ENCODE measurements at places on chromosomes 16 and 17.

GRCh38 chr17:32286518-32286900 lies 20.9 kb downstream of the RHBDL3 start:
- no peak for DNase-seq

GRCh38 chr16:67459066-67459860 lies 21.7 kb downstream of the ATP6V0D1 start:
- DNase-seq: no peak

DNA sequence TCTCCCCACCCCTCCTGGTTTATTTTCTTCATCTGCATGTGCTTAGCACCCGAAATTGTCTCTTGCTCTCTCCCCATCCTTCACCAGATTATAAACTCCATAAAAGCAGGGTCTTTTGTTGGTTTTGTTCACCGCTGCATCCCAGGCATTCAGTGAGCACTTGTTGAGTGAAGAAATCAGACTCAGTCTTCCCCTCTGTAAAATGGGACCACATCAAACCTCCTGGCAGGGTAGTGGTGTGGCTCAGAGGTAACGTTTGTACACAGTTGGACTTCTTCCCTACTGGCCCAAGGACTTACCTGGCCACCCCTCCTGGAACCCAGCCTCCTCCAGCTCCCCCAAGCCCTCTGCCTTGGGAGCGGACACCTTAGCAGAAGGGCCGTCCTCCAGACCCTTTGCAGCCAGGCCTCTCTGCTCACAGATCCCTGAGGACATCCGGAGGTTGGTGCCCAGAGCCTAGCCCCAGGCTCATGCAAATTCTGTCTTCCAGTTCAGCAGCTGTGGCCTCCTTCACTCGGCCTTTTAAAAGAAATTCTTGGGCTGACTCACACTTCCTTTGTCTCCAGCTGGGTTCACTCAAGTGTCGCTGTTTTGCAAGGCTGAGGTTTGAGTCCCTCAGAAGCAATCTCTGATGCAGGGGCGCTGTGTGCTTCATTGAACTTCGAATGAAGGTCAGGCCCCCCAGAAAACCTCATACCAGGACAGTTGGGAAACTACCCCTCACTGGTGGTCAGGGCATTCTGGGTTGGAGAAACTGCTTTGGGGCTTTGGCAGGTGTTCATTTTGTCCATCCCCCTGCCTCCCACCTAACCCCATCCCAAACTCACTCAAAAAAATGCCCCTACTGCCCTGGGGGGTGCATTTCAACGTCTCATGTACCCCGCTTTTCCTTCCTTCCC lies 16.8 kb upstream of the RMI2 start:
- DNase-seq: peak; percentile 14

GRCh38 chr16:58211245-58211644 lies 13.3 kb upstream of the CSNK2A2 start:
- DNase-seq: no peak

GRCh38 chr17:2212400-2212981 lies 91.1 kb downstream of the SMG6 start:
- DNase-seq: no peak

DNA sequence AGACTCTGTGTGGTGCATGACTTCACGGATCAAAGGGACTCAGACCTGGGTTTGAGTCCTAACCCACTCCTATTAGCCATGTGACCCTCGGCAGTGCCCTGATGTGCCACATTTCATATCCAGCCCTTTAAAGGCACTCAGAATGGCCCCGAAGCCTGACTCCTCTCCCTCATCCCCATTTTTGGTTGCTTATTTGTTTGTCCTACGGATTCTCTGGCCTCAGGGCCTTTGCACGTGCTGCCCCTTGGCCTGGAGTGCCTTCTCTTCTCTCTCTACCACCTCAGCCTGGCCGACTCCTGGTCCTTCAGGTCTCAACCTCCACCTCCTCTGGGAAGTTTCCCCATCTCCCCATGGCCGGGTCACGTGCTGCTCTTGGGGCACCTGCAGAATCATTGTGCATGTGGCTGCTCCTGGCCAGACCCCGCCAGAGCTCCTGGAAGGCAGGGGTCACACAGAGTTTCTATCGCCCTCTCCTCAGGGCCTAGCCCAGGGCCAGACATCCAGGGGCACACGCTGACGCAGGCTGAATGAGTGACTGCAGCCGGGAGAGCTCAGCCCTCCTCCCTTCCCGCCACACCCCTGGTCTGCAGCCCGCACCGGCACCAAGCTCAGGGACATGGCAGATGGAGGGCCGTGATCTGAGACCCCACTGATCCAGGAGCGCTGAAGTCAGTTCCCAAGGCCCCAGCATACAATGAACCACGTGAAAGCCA lies 22.0 kb upstream of the CIBAR2 start:
- no peak for DNase-seq

DNA sequence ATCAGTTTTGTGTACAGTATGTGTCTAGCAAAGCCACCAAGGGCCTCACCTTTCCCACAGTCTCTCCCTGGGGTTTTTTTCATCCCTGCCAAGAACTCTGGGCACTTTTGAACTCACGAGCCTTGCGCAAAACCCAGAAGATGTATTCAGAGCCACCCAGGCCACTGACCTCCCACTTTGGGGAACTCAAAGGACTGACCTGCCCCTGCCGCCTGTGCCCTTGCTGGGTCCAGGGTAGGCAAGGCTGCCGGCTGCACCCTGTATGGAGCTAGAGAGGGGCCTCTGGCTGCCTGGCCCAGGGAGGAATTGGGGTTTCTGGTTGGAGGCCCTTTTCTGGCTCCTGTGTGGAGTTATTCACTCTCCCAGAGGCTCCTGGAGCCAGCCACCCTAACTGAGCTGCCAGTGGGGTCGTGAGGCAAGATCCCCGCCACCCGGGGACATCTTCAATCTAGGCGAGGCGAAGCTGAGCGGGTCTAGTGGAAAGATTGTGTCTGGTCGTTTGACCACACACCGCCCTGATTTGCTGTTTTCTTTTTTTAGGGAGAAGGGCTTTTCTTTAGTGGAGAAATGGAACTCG lies 1.9 kb downstream of the CDK5R1 start:
- DNase-seq: no peak

- DNase-seq: no peak
Measured at GRCh38 chr16:66923247-66923731, 2.0 kb downstream of the RRAD start.

- DNase-seq: no peak
Measured at GRCh38 chr17:34658811-34659560, 79.6 kb downstream of the TMEM132E start.

GRCh38 chr17:50171371-50172071 lies 5.7 kb downstream of the SGCA start:
- no peak for DNase-seq

- DNase-seq: no peak
Measured at GRCh38 chr16:82096641-82097040, 61.6 kb downstream of the HSD17B2 start.

- DNase-seq: peak; percentile 42
Measured at GRCh38 chr17:79391376-79392233, 219.2 kb downstream of the RBFOX3 start.

DNA sequence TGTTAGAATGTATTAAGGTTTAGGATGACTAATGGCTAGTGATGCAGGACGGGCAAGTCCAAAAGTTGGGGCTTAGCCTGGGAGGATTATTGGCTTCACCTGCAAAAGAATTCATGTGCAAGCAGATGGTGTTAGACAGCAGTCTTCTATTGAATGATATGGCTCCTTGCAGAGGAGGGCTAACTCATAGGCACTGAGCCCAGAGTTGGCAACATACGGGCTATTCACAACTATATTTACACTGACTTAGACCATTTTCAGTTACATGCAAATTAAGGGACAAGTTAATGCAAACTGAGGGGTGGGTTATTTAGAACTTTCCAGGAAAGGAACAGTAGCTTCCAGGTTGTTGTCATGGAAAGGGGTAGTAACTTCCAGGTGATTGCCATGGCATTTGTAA lies 1017.1 kb upstream of the EEF2KMT start:
- DNase-seq: no peak

DNA sequence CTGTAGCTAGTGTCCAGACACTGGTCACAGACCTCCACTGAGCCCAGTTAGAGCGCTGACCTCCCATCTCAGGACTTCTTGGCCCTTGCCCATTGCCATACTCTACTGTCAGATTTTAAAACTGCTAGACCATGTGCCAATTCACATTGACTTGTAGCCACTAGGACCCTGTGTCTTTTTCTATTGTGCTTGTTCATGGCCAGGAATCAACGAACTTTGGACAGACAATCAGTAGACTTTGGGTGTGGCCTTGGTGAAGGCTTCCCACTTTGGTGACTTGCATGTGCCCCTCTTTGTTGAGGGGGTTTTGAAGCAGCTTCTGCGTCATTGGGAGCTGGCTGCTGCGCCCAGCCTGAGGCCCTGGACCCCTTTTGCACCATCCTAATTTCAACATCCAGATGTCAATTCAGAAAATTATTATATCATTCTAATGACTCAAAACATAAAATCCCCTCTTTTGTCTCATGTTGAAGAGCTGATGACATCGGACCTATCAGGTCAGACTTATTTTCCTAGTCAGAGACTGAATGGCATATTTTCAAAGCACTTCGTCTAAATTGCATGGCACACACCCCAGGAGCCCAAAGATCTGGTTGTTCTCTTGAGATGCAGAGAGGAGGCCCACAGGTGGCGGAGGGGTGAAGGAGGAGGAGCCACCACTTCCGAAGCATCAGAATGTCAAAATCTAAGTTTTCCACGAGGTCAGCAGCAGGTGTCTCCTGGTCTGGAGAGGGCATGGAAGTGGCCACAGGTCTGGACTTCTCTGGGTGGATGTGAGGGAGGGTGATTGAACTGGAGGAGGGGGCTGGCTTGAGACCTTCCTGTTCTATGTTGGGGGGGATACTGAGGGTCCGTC lies 93.4 kb upstream of the CBX4 start:
- no peak for DNase-seq

- peak; percentile 41 for DNase-seq
Measured at GRCh38 chr16:29738514-29738913, 7.3 kb downstream of the C16orf54 start.

GRCh38 chr17:44070455-44071197 lies at the start of gene G6PC3:
TSS of gene G6PC3 (plus strand) at chr17:44070735. CDS start at chr17:44070966, 231 bp downstream.
- DNase-seq: peak; percentile 59

- DNase-seq: no peak
Measured at GRCh38 chr17:27269974-27270373, 23.9 kb upstream of the WSB1 start.

- no peak for DNase-seq
Measured at GRCh38 chr16:19680881-19681340, 37.1 kb downstream of the KNOP1 start.

- no peak for DNase-seq
Measured at GRCh38 chr17:15482476-15482875, 15.1 kb upstream of the CDRT4 start.

DNA sequence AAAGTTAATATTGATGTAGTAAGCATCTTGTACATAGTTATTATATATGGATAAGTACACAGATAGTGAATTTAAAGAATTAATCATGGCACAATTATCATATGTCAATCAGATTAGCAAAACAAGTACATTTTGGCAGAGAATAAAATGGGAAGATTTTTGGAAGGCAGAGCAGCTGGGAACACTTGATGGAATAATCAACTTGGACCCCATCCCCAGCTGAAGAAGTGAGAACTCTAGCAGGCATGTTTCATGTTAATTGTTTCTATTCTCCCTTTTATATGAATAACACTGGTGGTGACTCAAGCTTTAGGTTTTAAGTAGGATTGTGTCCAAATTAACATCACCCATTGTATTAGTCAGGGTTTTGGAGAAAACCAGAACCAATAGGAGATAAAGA lies 198.7 kb downstream of the KCNJ2 start:
- DNase-seq: no peak

DNA sequence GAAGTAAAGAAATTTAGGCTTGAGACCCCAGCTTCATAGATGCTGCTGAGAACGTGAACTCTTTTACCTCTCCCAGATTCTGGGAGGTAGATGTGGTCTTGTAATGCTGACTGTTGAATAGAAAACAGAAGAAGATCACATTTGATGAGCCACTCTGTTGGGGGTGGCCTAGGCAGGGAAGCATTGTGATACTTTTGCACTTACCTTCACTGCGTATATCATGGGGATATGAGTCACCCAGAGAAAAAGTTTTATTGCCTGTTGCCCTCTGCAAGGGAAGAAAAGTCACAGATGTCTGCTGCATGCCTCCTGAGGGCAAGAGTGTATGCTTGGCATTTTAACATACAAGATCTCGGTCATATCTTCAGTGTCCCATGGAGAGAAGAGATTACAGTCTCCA lies 365.4 kb downstream of the SNX29 start:
- DNase-seq: no peak

DNA sequence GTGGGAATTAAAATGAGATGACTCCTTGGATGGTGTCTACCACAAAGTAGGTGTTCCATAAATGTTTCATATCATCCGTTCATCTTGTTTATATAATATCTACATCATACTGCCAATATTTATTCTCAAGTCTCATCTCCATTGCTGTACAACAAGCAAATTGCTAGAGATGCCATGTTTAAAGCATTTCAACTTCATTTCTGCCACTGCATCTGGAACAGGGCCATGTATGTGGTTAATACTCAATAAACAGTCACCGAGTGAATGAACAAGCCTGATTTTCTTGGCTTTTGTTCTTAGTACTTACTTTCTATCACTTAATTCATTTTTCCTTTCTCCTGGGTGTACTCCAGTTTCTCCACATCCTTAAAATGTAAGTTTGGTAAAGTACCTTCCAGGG lies 107.6 kb downstream of the KCNJ2 start:
- DNase-seq: no peak

DNA sequence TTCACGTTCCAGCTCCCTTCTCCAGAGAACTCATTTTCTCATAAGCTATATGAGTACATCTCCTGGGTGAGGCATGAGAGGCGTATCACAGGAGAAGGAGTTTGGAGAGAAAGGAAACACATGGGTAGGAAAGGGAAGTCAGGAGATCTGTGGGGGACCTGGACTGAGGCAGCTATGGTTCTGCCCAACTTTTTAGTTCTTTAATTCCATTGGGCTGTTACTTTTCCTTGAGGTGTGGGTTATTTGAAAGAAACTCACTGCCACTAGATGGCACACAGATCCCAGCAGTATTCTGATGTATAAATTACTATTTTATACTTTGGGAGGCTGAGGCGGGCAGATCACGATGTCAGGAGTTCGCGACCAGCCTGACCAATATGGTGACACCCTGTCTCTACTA lies 63.6 kb downstream of the NUP93 start:
- DNase-seq: no peak

- DNase-seq: no peak
Measured at GRCh38 chr16:66326991-66327513, 39.4 kb upstream of the CDH5 start.

GRCh38 chr17:34771891-34772290 lies 189.4 kb downstream of the CCT6B start:
- no peak for DNase-seq

DNA sequence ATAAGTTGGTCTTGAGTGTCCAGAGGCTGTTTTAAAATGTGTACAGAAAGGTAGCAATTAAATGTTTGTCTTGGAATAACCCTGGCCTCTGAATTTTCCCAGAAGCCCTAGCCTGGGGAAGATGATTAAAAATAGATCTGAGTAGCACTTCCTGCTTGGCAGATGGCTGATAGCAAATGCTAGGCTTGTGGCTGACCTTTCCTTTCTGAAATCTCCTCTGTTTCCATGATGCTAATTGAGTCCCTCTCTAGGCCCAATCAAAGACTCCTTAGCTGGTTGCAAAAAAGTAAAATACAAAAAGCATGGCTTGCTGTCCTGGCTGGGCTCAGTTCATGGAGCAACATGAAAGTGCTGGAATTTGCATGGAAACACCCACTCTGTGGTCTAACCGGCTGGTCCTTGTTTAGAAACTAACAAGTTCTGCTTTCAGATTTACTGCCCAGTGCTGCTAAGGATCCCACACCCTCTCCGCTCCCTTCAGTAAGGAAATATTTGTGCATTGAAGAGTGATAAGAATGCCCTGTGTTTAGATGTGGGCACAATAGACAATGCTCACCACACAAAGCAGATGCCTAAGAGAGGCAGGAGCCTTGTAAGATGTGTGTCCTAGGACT lies 40.8 kb downstream of the YPEL2 start:
- no peak for DNase-seq
